Upper lobe of right lung (tissue), 1 donor: ENCODE measurements at places on chromosomes 2 and 18.

DNA sequence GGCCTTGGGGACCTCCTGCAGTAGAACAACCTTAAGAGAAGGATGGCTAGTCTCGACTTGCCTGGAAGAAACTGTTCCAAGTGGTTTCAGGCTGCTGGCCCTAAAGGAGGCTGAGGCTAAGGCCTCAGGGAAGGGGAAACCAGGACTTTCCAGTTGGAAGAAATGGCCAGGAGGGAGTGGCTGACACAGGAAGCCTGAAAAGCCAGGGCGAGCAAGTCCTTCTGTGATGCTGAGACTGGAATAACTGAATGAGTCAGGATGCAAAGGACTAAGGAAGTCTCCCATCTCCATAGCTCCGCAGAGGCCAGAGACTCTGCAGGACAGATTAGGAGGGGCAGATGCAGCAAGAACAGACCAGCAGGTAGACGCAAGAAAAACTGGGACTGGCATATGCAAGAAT, 7.4 kb downstream of the HTRA2 start:
- H3K4me3 ChIP-seq, result no peak overlapping the region
- peaks cover 18% of the 10 kb centered on the region for H3K36me3 ChIP-seq
- no peaks in the 10 kb centered on the region for H3K4me1 ChIP-seq
- DNase-seq, result peak; percentile 20
- no peak overlapping the region for H3K27ac ChIP-seq

DNA sequence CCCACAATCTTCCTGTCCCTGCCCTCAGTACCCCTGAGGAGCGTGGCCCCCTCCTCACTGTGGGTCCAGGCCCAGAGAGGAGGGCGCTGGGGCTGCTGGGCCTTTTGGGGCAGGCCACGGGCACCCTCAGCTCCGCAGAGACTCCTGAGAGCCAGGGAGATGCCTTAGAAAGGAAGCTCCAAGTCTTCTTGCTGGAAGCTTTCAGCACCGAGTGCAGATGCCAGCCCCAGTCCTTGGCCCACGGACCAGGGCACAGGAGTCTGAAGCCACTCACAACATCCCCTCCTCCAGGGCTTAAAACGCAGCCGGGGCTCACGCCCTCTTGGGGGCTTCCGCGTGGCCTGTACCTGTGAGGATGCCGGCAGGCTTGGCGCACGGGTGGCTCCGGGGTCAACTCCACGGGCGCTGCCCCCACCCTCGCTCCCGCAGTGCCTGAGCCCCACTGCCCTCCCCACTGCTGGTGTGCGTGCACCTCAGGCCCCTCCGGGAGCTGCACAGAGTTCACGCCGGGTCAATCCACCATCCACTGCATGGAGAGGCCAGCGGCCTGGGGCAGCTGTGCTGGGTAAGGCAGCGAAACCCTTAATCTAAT, 72.1 kb upstream of the CTDP1 start:
- H3K27me3 ChIP-seq, result no peaks in the 10 kb centered on the region
- no peak overlapping the region for H3K4me3 ChIP-seq
- peak; percentile 52 for DNase-seq

- H3K36me3 ChIP-seq, result no peaks in the 10 kb centered on the region
- no peak for DNase-seq
- no peak overlapping the region for H3K4me3 ChIP-seq
- H3K27ac ChIP-seq, result no peak overlapping the region
- H3K4me1 ChIP-seq, result no peaks in the 10 kb centered on the region
Measured at GRCh38 chr2:42888321-42889245, 96.2 kb upstream of the HAAO start.

GRCh38 chr2:234686088-234686890, 189.4 kb upstream of the ARL4C start:
- no peaks in the 10 kb centered on the region for H3K4me1 ChIP-seq
- H3K27ac ChIP-seq, result no peak overlapping the region
- no peaks in the 10 kb centered on the region for H3K36me3 ChIP-seq
- no peak overlapping the region for H3K4me3 ChIP-seq

- no peaks in the 10 kb centered on the region for H3K27me3 ChIP-seq
- no peaks in the 10 kb centered on the region for H3K4me1 ChIP-seq
- no peak overlapping the region for H3K4me3 ChIP-seq
- H3K36me3 ChIP-seq, result peaks cover 9% of the 10 kb centered on the region
Measured at GRCh38 chr2:208360259-208361076, 46.1 kb upstream of the PTH2R start.

GRCh38 chr18:62715759-62716615, 646 bp downstream of the PHLPP1 start:
- peaks cover 22% of the 10 kb centered on the region for H3K4me1 ChIP-seq
- peak; percentile 85 for DNase-seq
- H3K4me3 ChIP-seq, result peak overlapping the region; percentile 69
- peak overlapping the region; percentile 86 for H3K27ac ChIP-seq

- H3K4me3 ChIP-seq, result no peak overlapping the region
- H3K27me3 ChIP-seq, result no peaks in the 10 kb centered on the region
- H3K27ac ChIP-seq, result no peak overlapping the region
- DNase-seq, result no peak
- no peaks in the 10 kb centered on the region for H3K4me1 ChIP-seq
Measured at GRCh38 chr2:57894381-57894780, 152.2 kb upstream of the VRK2 start.

DNA sequence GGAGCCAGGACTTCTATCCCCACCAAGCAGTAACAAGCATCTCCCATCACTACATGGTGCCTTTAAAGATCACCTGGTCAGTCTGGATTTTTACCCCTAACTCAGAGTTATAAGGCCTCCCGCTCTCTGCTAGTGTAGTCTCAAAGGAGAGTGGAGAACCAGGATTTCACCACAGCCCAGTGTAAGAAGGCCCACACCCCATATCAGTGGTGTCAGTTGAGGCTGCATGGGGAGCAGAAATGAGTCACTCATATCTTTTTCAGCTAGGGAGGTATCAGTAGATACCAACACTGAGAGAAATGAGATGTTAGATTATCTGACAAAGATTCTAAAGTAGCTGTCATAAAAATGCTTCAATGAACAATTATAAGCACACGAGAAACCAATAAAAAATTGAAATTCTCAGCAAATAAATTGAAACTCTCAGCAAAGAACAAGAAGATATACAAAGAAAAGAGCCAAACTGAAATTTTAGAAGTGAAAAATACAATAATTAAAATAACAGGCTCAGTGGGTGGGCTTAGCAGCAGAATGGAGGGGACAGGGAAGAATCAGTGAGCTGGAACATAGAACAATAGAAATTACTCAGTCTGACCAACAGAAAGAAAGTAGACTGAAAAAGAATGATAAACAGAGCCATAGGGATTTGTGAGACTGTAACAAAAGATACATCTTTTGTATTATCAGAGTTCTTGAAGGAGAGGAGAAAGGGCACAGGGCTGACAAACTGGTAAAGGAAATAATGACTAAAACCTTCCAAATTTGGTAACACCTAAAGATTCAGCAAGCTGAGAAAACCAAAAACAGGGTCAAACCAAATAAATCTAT, 257.7 kb downstream of the ANAPC1 start:
- no peaks in the 10 kb centered on the region for H3K27me3 ChIP-seq
- no peak overlapping the region for H3K4me3 ChIP-seq
- DNase-seq, result no peak
- H3K4me1 ChIP-seq, result peaks cover 9% of the 10 kb centered on the region
- no peak overlapping the region for H3K27ac ChIP-seq
- no peaks in the 10 kb centered on the region for H3K36me3 ChIP-seq

GRCh38 chr18:36200354-36200771, 13.1 kb downstream of the MOCOS start:
- H3K36me3 ChIP-seq, result no peaks in the 10 kb centered on the region
- no peaks in the 10 kb centered on the region for H3K4me1 ChIP-seq
- H3K4me3 ChIP-seq, result no peak overlapping the region
- H3K27me3 ChIP-seq, result no peaks in the 10 kb centered on the region
- no peak for DNase-seq

DNA sequence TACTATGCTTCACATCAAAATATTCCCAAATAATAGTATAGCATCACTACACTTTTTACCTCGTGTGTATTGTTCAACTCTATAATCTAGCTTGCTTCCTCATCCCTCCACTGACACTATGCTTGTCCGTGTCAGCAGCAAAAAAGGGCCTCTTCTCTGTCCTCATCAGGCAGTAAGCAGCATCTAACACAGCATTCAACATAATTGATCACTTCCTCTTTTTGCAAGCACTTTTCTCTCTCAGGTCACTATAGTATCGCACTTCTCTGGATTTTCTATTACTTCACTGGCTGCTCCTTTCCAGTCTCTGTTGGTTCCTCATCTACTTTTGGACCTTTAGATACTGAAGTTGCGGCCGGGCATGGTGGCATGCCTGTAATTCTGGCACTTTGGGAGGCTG, 64.9 kb upstream of the ZSWIM2 start:
- H3K27me3 ChIP-seq, result no peaks in the 10 kb centered on the region
- no peaks in the 10 kb centered on the region for H3K36me3 ChIP-seq
- no peak overlapping the region for H3K27ac ChIP-seq

GRCh38 chr2:42141687-42142546, 27.2 kb upstream of the EML4 start:
- H3K27ac ChIP-seq, result peak overlapping the region; percentile 80
- no peaks in the 10 kb centered on the region for H3K36me3 ChIP-seq
- DNase-seq, result peak; percentile 71
- no peaks in the 10 kb centered on the region for H3K27me3 ChIP-seq

DNA sequence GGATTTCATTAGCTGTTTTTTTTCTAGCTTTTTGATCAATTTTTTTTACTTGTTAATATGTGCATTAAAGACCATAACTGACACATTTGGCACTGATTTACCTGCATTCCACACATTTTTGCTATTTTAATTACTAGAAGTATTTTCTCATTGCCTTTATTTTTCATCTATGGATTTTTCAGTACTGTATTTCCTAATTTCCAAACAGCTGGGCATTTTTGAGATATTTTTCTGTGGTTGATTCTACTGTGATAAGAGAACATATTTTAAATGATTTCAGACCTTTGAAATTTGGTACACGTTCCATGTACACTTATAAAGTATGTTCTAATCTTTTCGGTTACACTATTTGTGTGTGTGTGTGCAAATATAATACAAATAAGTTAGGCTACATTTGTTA, 135.3 kb downstream of the PARD3B start:
- DNase-seq, result no peak
- H3K4me3 ChIP-seq, result no peak overlapping the region
- peaks cover 4% of the 10 kb centered on the region for H3K4me1 ChIP-seq
- no peaks in the 10 kb centered on the region for H3K36me3 ChIP-seq
- no peak overlapping the region for H3K27ac ChIP-seq

DNA sequence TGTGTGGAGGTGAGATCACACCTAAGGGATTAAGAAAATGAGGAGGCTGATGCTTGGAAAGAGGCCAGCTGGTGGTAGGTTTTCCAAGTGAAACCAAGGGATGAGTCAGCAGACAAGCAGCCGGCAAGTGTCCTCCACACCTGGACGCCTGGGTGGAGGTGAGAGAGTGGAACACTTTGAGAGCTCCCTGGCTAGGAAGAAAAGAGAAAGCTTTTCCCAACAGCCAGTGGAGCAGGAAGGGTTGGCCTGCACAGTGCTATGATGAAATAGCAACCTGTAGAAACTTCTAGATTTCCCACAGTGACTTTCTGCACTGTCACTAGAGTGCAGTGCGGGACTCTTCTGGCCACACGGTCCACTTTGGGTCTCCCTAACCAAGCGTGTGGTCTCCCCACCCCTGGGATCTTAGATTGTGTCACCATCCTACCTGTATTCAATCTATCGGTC, 19.6 kb upstream of the IL37 start:
- H3K4me1 ChIP-seq, result no peaks in the 10 kb centered on the region
- no peaks in the 10 kb centered on the region for H3K27me3 ChIP-seq
- no peak for DNase-seq
- no peak overlapping the region for H3K4me3 ChIP-seq
- H3K36me3 ChIP-seq, result no peaks in the 10 kb centered on the region

DNA sequence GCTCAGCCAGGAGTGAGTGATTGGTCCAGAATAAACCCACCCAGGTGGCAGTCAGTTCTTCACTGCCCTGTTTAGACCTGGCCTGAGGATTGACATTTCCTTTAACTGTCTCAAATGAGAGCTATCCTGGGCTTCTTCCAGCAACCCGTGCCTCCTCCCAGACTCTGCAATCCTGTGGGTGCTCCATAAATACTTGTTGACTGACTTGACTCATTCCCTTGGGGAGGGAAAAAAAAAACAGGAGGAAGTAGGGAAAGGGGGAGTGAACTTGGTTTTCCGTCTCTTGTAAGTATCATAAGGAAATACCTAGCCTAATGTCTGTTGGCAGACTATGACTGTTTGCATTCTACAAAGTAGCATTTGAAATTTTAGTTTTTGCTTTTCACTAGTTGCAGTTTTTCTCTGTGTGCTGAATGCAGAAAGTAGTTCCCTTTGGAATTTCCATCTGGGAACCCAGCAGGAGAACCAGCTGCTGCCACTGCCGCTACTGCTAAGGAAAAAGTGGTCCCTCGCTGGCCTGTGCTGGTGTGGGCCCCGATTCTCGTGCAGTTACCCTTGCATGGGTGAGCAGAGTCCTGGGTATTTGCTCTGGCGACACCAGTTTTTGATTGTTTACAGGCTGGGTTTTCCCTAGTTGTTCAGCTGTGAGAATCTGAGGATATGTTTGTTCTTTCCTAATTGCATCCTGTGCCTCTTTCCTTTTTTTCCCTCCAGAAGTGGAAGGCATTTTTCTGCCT, 78.8 kb downstream of the TGOLN2 start:
- H3K36me3 ChIP-seq, result no peaks in the 10 kb centered on the region
- H3K4me1 ChIP-seq, result peaks cover 34% of the 10 kb centered on the region
- no peak for DNase-seq
- no peaks in the 10 kb centered on the region for H3K27me3 ChIP-seq
- H3K4me3 ChIP-seq, result no peak overlapping the region
- H3K27ac ChIP-seq, result peak overlapping the region; percentile 30

GRCh38 chr18:28766027-28766426, 589.1 kb upstream of the CDH2 start:
- H3K4me1 ChIP-seq, result no peaks in the 10 kb centered on the region
- H3K4me3 ChIP-seq, result no peak overlapping the region
- H3K27me3 ChIP-seq, result no peaks in the 10 kb centered on the region
- no peaks in the 10 kb centered on the region for H3K36me3 ChIP-seq

DNA sequence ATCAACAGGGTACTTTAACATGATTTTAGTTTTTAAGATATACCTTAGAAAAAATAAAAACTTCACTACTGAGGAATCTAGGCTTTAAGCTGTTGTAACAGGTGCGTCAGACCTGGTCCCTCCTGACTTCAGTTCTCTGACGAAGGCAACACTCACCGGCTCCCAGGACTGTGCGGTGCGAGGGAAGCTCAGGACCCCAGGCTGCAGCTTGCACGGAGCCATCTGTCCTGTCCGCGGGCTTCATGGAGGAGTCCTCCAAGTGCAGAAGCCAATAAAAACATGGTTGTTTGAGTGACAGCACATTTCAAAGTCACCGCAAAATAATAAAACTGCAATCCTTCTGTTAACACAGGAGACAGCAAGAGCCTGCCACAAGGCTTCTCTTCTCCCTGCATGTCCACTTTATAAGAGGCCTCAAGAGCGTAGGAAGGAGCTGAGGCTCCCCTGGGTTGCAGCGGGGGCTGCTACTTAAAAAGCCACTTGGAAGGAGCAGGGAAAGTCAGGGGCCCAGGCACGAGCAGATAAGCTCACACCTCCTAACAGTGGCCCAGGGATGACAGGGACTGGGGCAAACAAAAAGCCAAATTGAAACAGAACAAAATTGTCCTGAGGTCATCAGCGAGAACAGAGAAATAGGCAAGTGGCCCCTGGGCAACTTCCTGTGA, 4.6 kb downstream of the HJURP start:
- H3K27ac ChIP-seq, result no peak overlapping the region
- no peak overlapping the region for H3K4me3 ChIP-seq
- H3K36me3 ChIP-seq, result no peaks in the 10 kb centered on the region
- no peaks in the 10 kb centered on the region for H3K4me1 ChIP-seq

GRCh38 chr2:188526701-188527100, 235.0 kb downstream of the GULP1 start:
- no peak overlapping the region for H3K4me3 ChIP-seq
- no peaks in the 10 kb centered on the region for H3K4me1 ChIP-seq
- no peaks in the 10 kb centered on the region for H3K27me3 ChIP-seq
- DNase-seq, result no peak
- H3K36me3 ChIP-seq, result no peaks in the 10 kb centered on the region
